ENCODE measurements at places on chromosomes 6 and 20. TPM values are rescaled to one million over a fixed set of nuclear protein-coding genes. Genes with fewer than 3 reads are reported as not detected.

DNA sequence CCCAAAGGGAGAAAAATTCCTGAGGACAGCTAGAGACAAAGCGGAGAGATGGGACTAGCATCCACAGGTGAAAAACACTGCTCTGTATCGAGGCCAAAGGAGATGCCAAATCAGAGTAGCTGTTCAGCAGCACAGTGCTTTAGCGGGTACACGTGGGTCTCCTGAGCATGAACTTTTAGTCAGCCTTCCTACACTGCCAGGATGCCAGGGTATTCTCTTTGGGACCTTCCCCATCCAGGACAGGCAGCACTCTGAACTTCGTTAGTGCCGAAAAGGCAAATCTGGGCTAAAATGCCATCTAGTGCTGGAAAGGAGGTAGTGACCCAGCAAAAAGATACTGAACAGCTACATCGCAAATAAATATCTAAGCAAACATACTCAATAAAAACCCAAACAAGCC is 64.9 kb downstream of the C6orf58 start:
- DNase-seq: no peak

- no peak for DNase-seq
Measured at GRCh38 chr6:134031696-134032255, 20.6 kb downstream of the SLC2A12 start.

Gene CRISP3
- not detected for total RNA-seq

DNA sequence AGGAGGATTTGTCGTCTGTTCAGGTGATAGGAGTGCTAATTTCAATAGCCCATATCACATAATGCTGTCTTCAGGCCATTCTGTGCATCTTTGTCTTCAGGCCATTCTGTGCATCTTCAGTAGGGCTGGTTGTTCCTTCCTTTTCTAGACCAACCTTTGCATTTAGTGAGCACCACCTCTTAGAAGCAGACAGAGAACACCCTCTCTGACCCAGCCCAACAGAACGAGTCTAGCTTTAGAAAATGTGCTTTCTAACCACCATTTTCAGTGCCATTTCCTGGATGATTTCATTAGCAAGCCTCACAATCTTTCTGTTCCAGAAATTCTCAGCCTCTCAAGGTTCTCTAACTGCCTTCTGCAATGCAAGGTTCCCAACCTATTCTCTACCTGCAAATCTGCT is 215.3 kb upstream of the KCNQ5 start:
- DNase-seq: no peak

DNA sequence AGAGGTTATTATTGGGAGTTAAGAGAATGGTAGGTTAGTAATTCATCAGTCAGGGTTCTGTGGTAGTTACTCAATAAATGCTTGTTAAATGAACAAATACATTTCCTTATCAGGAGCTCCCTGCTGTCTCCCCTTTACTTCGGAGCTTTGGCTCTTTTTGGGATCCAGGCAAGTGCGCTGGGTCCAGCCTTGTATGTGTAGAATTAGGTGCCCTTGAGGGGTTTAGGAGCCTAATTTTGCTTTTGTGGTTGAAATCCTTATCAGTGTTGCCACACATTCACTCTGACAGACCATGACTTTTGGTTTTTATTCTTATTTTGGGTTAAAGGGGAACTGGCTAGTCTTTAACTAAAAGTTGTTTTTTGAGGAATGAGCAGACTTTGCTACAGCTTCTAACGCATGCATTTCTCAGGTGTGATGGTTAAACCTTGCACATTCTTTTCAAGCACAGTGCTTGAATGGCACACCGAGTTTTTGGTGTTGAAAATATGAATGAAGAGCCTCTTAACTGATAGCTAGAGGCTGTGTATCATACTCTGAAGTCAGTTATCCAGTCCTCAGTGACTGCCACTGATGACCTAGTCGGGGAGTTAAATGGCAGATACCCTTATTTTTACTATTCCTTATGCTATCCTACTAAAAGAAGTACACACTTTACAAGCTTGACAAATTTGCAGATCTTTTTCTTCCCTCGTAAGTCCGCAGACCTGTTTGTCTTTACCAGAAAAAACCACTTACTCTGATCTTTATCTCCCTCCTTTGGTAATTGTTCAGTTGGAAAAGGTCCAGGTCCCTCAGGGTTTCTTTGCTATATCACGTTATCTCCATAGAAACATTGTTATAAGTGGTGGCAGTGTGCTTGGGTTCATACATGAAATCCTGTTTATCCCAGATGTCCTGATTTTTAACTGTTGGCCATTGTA is 50.7 kb upstream of the PLCG1 start:
- DNase-seq: no peak

DNA sequence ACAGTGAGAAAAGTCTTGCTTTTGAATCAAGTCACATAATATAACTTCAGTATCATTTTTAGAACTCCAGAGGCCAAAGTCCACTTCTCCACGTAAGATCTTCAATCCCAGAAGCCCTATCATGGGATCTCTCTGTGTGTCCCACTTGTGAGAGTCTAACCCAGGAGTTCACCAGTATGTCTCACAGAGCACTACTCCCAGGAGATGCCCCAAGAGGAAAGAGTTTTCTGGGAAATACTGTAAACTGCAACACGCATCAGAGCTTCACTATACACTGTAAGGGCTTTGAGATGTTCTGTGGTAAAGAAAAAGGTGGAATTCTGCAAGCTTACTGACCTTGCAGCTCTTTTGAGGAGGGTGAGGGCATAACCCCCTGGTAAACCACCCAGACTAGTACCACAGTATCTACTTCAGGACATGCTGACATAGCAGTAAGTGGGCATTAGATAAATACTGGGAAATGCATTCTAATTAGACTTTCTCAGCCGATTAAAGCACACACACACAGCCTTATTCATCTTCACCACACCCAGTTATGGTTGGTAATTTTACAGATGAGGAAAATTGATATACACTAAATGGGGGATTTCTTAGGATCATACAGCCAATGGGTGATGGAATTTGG is 12.3 kb downstream of the DCBLD1 start:
- DNase-seq: no peak

DNA sequence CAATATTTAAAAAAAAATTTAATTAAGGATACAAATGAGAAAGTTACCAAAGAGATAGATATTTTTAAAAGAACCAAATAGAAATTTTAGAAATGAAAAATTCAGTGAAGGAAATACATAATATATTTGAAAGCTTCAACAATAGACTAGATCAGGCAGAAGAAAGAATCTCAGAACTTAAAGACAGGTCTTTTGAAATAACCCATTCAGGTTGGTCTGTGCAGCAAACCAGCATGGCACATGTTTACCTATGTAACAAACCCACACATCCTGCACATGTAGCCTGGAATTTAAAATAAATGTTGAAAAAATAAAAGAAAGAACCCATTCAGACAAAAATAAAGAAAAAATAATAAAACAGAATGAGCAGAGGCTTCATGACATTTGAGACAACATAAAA is 221.1 kb upstream of the ID4 start:
- no peak for DNase-seq

Gene C6orf15
- not detected for total RNA-seq

DNA sequence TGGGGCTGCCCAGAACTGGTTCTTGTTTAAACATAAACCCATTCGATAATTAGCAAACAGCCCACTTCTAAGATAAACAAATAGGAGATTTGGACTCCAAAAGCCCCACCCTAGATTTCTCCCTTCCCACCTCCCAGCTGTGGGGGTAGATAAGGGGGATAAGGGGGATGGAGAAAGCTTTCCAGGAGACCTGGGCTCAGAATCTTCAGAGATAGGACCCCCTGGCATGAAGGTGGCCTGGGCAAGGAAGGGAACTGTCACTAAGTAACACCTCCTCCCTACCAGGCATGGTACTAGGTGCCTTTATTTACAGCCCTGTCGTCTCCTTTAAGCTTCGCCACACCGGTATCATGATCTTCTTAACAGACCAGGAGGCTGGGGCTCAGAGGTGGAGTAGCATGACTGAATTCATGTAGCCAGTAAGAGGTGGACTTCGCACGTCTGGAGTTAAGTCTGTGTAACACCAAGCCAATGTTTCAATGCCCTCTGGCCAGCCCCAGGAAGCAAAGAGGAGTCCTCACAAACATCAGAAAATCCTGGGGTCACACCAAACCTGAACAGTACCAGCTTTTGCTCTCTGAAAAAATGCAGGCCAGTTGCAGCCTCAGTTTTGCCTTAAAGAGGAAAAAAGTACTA is 4.6 kb downstream of the SDC4 start:
- no peak for DNase-seq

Gene C20orf96
- total RNA-seq: 6.9 TPM

Gene SLC23A2
- 6.4 TPM for total RNA-seq

GRCh38 chr6:15876406-15876805 is 213.6 kb upstream of the DTNBP1 start:
- no peak for DNase-seq

Gene HAO1
- not detected for total RNA-seq

DNA sequence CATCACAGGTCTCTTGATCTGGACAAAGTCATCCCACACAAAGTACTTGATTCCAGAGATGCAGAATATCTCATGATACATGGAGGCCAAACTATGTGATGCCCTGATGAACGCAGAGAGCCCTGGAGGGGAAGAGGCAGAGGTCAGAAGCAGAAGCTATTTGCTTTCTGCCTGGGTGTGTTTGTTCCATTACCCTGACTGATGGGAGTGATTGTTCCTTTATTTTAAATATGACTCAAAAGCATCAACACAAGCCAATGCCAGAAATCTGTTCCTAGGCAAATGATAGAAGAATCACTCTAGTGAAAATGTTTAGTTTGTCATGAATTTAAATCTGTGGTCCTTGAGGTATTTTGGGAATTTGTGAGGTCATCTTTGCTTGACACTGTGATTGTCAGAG is 54.7 kb upstream of the GGTLC1 start:
- no peak for DNase-seq

Gene TREM2
- 0.59 TPM for total RNA-seq

GRCh38 chr6:15327271-15327670 is 81.4 kb downstream of the JARID2 start:
- DNase-seq: no peak

DNA sequence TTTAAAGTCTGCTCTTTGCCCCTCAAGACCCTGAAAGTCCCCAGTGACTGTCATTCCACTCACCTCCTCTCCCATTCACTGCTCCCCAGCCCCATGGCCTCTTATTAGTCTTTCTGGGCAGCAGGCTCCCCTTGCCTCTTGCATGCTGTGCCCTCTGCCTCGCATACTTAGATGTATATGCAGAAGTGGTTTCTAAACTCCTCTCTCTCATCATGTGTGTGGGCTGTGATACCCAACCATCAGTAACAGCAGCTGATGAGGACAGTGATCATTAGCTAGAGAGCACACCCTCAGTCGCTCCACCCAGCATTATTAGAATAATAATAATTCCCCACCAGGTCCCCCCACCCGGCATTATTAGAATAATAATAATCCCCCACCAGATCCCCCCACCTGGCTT is 14.5 kb downstream of the PKIG start:
- DNase-seq: no peak

Measured in left ventricle myocardium superior (tissue), 1 donor.